Stimulated activated CD8-positive, alpha-beta memory T cell treated with anti-CD3 and anti-CD28 coated beads, Interleukin-7, amount 100 ng/mL, for 1 hour (primary cell): ENCODE measurements at places on chromosomes 7 and 10.

GRCh38 chr7:51316262-51316665 is 345 bp downstream of the COBL start:
- no peak for DNase-seq

GRCh38 chr10:103759100-103759781 is 96.1 kb downstream of the SH3PXD2A start:
- DNase-seq = no peak

- DNase-seq = no peak
Measured at GRCh38 chr7:27116962-27117886, 13.3 kb downstream of the HOXA4 start.

DNA sequence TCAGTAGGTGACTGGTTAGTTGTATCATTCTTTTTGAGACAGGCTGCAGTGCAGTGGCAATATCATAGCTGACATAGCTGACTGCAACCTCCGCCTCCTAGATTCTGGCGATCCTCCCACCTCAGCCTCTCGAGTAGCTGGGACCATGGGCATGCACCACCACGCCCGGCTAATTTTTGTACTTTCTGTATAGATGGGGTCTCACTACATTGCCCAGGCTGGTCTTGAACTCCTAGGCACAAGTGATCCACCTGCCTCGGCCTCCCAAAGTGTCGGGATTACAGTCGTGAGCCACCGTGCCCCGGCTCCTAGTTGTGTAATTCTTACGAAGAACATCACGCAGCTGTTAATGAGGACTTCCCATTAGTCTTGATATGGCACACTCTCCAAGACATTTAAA is 123.4 kb upstream of the VKORC1L1 start:
- DNase-seq = no peak

- DNase-seq = no peak
Measured at GRCh38 chr10:17883621-17884020, 68.1 kb upstream of the SLC39A12 start.

DNA sequence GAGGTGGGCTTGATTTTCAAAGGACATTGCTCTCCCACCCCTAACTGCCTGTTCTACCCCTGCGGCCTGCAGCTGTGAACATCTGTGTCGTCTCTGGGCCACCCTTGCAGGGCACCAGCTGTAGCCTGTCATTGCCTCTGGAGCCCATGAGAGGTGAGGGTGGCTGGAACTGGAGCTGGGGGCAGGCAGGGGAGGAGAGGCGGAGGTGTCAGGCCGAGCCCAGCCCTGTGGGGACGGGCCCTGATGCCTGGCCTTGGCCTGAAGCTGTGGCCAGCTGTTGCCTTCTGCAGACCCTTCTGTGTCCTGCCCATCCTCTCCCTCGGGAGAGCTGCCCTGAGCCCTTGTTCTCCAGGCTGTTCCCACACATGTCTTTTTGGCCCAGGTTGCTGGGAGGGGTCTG is 44.5 kb downstream of the PALD1 start:
- no peak for DNase-seq

GRCh38 chr10:33150889-33151288 is 183.6 kb downstream of the NRP1 start:
- no peak for DNase-seq

DNA sequence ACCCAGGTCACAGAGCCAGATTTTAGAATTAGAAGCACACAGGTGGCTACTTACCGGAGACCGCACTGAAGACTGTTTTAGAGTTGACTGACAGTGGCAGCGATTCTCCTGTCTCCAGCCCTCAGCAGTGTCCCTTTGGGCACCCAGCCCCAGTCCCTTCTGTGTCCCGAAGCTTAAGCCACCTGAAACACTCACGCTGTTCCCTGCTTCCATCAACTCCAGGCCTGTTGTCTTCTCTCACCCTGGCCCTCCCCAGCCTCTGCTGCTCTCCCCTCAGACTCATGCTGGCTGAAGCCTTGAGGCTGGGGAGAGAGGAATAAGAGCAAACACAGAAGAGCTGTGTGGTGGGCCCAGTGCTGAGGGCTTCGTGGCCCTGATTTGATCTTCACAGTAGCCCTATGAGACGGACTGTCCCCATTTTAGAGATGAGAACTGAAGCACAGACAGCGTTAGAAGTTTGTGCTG is 10.6 kb downstream of the SAP25 start:
- no peak for DNase-seq

DNA sequence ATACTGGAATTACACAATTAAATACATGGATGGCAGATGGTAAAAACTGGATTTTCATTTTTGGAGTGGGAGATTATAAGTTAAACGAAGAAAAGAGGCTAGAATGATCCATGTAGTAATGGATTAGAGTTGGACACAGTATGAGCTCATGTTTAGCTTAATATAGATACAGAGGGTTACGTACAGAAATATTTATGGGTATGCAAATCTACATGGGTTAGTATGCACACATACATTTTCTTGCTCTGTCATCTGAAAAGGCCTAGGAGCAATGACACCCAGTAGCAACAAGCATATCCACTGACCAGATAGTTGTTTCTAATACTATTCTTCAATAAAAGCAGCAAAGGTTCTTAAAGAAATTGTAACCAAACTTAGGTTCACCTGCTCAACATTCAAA is 366.4 kb downstream of the SEMA3D start:
- DNase-seq = no peak

- DNase-seq = no peak
Measured at GRCh38 chr10:5625992-5626777, 40.2 kb downstream of the ASB13 start.

- no peak for DNase-seq
Measured at GRCh38 chr7:13016592-13017332, 329.3 kb downstream of the ARL4A start.

DNA sequence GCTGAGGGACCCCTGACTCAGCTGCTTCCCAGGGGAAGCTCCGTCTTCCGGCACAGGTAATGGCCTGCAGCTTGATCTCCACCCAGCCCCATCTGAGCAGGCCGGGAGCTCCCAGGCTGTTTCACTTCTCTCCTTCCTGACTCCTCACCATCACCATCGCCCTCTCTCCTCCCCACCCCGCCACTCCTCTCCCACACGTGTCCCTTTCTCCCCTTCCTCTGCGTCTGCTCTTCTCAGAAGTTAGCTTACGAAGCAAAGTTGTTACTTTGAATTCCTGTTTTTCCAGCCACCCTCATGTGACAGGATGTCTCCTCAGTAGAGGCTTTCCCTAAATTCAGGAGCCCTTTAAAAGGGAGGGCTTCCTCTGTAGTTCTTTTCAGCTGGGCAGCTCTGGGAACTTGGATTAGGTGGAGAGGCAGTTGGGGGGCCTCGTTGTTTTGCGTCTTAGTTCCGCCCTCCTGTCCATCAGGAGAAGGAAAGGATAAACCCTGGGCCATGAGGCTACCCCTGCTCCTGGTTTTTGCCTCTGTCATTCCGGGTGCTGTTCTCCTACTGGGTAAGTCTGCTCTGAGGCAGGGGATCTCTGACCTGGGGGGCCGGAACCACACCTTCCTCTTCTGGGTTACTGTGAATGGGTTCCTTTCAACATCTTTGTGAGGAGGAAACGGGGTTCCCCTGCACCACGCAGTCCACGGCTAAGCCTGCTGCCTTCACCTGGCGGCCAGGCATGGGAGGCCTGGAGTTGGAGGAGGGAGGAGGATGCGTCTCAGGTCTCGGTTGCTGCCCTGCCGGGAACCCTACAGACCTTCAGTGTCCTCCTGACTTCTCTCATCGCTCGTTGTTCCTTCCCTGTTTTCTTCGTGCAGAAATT is at the start of gene MRC1:
Gene MRC1 (plus strand): TSS at position 378 of the 871 bp plus-strand sequence. CDS start 118 bp downstream, at position 496.
- no peak for DNase-seq

- no peak for DNase-seq
Measured at GRCh38 chr7:143002898-143003297, 24.0 kb downstream of the OR9A2 start.

GRCh38 chr10:130110246-130111112 is at the start of gene C10orf143:
TSS of gene C10orf143 (minus strand) at chr10:130110830. CDS start at chr10:130110772, 58 bp downstream.
- DNase-seq = peak; percentile 98

GRCh38 chr7:584122-584465 is 64.4 kb upstream of the PDGFA start:
- peak; percentile 74 for DNase-seq

GRCh38 chr10:112653215-112653614 is 206.2 kb downstream of the VTI1A start:
- DNase-seq = no peak

GRCh38 chr7:4014346-4015050 is 667.6 kb upstream of the FOXK1 start:
- DNase-seq = no peak

GRCh38 chr10:76991621-76992020 is 646.0 kb downstream of the KCNMA1 start:
- DNase-seq = no peak

DNA sequence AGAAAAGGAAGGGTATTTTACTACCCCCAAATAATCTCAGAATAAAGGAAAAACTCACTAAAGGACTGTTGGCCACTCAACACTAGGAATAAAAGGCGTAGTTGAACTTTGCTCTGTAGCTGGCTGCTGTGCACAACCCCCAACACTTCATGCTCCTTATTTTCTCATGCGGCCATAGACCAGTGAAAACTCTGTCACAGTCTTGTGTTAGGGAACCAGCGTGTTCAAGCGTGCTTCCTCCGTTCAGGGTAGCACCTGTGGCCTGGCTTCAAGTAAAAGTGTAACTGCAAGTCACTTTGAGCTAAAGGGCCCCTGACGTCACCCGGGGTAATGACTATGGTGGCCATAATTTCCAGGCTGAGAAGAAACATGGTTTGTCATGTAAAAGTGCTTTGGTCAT is 27.0 kb downstream of the BLNK start:
- DNase-seq = no peak

- no peak for DNase-seq
Measured at GRCh38 chr7:40279991-40280390, 145.2 kb downstream of the SUGCT start.

DNA sequence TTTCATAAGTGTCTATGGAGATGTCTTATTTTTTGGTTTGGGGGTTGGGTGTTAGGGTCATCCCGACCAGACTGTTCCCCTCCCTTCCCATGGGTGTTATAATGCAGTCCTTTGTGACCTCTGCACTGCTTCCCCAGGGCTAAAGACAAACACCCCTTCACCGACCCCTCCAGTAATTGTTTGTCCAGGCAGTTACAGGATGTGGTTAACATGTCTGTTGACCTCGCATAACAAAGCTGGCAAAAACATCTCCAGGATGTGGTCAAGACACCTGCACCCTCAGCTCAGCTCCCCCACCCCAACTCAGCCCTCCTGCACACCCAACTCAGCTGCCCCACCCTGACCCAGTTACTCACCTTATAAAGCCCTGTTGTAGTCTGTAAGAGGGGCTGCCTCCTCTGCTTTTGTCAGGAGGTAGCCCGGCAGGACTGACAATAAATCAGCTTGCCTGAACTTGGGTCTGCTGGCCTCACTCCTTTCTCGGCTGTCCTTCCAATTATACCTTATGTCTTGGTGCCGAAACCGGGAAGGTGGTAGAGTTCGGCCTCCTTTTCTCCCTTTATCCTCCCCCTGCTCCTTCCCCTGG is 102.2 kb downstream of the ZNF92 start:
- peak; percentile 2 for DNase-seq

DNA sequence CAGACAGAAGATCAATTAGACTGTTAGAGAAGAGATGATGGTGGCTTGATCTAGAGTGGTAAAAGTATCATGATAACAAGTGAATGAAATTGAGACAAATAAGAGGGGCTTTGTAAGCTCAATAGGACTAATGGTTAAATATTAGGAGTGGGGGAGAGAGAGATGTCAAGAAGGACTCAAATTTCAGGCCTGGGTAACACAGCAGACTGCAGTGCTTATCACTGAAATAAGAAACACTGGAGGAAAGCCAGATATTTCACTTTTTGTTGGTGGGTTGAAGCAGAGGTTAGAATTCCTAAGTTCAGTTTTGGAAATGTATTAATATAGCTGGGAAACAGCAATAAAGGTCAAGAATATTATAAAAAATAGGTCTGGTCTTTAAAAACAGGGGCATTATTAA is 74.6 kb downstream of the ORC5 start:
- no peak for DNase-seq

- peak; percentile 18 for DNase-seq
Measured at GRCh38 chr10:24722676-24723385, 856 bp downstream of the ARHGAP21 start.

GRCh38 chr7:93828260-93828659 is 62.3 kb downstream of the TFPI2 start:
- DNase-seq = no peak

- no peak for DNase-seq
Measured at GRCh38 chr10:48444861-48445841, 138.7 kb downstream of the MAPK8 start.

DNA sequence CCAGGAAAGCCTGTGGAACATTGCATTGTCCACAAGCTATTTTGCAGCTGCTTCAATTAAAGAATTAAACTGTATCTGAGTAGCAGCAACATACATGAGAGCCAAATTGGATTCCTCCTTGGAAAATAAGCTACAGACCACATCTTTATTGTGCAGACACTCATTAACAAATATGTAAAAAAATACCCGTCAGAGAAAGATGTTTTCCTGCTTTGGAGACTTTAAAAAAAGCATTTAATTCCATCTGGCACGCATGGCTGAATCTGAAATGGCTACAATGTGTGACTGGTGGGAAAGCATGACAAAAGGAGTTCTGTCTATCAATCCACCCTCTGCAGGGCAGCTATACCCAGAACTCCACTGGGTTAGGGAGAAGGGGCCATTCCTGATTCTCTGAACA is 73.1 kb upstream of the HPS1 start:
- DNase-seq = no peak

DNA sequence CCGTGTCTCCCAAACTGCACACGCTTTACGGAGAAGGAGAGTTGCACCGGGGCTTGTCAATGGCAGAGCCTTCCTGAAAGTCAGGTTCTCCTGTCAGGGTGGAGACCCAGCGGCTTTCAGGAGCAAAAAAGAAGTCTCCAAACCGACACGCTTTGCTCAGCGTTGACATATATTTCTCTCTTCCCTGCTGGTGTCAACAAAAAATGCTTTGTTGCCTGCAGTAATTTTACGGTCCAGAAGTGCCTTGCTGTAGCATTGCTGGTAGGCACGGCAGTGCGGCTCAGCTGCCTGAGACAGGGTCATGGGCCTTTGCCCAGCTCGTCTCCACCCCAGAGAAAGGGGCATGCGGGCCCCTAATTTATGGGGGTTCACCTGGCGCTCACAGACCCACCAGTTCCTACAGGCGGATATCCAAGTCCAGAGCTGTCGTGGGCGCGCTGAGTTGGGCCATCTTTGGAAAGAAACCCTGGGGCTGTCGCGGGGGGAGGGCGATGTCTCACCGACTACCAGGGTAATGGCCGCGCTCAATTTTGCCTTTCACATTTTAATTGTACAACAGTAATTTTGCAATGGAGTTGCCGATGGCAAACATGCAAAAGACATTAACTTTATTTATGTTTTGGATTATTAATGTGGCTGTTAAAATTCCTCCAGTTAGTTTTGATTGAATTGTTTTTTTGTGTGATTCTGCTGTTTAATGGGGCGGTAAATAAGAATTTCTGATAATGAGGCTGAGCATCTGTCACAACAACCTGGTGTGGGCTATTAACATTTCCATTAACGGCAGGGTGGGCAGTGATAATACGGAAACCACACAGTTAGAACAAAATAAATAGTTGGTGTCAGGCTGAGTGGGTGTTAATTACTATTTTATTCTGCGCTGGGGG is 478.2 kb upstream of the FOXK1 start:
- DNase-seq = no peak

DNA sequence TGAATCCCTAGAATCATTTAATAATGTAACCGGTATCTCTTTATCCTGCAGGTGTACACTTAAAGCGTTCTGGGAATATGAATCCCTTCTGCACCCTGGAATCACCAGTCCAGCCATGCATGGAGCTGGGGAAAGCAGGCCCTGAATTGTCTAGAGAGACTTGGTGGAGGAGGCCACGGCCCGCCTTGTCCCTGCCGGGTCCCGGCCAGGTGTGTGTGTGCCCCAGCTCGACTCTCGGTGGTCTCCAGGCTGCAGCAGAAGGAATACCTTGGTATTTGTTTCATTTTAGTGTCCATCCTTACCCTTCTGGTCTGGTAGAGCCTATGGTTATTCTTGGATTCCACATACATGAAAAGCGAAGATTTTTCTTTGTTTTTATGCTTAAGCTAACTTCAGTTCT is 58.1 kb downstream of the PRPF18 start:
- no peak for DNase-seq
